ENCODE measurements at places on chromosomes 6 and 20.

DNA sequence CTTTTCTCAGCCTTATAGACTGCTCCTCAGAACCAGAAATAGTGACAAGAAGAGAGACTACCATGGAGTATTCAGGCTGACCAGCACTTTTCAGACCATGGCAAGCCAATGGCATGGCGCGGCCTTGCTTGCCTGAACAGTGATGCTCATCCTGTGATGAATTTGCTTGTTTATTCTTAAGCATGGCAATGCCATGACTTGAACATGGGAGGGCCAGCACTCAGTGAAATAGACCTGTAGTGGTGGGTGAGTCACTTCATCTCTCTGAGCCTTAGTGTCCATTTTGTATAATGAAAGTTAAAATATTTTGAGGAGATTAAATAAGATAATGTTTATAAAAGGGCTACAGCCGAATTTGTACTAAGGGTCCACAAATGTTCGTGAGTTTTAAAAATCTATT lies 79.1 kb downstream of the LRRC1 start:
- no peak for DNase-seq

GRCh38 chr6:35382015-35382414 lies 39.7 kb downstream of the PPARD start:
- DNase-seq = no peak

DNA sequence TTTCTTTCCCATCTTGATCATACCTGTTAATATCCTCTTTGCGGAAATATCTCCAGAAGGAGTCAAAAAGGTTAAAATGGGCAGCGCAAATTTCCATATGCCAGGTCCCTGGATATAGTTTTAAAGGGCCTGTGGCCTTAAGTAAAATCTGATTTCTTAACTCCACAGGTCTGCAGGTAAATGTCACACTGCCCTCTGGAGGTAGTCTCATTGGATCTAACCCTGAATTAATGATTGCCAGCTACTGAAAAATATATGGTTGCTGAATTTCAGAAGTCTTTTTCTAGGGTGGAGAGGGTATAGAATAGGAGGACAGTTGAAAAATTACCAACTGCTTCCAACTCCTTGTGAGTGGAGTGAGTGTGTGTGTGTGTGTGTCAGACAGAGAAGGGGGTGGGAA lies 8.5 kb downstream of the MOXD1 start:
- no peak for DNase-seq

- no peak for DNase-seq
Measured at GRCh38 chr20:58651946-58652605, 993 bp downstream of the STX16 start.

GRCh38 chr6:38988736-38989449 lies 59.7 kb upstream of the GLP1R start:
- no peak for DNase-seq

DNA sequence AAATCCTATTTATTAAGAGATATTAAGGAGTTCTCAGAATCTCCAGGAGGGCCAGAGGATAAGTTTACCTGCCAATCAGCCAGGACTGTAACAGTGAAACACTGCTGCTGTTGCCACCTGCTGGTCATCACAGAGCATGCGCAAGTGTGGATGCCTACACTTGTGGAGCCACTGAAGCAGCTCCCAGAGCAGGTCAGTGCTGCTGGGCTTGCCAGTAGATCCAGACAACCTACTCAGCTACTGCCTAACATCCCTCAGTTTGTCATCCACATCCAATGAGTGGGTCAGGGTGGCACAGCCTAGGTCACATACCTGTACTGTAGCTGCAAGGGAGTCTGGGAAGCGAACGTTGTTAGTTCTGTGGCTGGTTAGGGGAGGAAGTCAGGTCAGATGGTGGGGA lies 18.3 kb upstream of the NHSL1 start:
- DNase-seq = no peak

- DNase-seq = no peak
Measured at GRCh38 chr20:54382419-54382818, 93.0 kb upstream of the DOK5 start.

- no peak for DNase-seq
Measured at GRCh38 chr20:33551778-33552177, 61.9 kb downstream of the CBFA2T2 start.

GRCh38 chr6:28115799-28116198 lies 8.6 kb upstream of the ZSCAN16 start:
- no peak for DNase-seq

DNA sequence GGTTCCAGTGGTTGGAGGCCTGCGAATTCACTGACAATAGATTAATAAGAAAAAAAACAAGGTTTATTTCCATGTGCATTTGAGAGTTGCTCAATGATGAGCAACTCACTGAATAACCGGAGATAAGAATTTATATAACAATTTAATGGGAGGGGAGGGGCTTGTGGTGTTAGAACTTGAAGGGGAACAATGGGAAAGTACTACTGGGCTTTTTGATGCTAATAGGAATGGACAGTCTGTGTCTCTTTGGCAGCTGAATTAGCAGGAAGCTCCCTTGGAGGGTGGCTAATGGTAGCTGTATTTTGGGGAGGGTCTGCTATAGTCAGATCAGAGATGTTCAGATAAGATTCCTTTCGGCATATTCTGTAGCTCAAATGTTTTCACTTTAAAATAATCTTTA lies 62.4 kb upstream of the GMDS start:
- DNase-seq = no peak

- no peak for DNase-seq
Measured at GRCh38 chr6:100913400-100914276, 32.5 kb upstream of the ASCC3 start.

DNA sequence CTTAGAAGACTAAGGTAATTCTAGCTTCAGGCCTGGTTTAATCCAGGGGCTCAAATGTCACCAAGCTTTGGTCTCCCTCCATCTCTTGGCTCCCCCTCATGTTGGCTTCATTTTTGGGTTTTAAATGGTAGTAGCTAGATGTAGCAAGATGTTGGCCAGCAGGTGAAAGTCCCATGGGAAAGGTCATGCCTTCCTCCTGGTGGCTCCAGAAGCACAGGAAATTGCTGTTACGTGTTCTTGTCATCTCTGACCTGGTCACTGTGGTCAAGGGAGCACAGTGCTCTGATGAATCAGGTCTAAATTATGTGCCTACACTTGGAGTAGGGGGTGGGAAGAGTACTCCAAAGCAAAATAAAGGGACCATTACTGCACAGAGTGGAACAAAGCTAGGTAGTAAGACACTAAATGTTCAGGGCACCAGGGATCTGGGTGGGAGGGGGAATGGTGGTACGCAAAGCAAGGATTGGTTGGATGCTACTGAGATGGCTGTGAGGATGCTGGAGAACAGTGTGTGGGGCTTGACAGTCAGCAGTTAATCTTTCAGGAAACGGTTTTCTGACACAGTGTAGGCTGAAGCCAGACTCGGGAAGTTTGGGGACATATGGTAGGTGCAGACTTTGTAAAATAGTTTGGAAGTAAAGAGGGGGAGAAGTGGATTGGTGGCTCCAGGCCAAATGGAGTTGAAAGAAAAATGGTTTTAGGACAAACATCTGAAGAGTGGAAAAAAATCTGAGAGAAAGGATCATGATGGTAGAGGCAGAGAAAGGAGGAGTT lies 30.1 kb downstream of the CDS2 start:
- DNase-seq = no peak

GRCh38 chr6:170140129-170140528 lies 150.7 kb downstream of the DLL1 start:
- DNase-seq = no peak

- DNase-seq = no peak
Measured at GRCh38 chr6:146224449-146224848, 195.6 kb downstream of the GRM1 start.

GRCh38 chr6:169233181-169233580 lies 20.5 kb downstream of the THBS2 start:
- no peak for DNase-seq

DNA sequence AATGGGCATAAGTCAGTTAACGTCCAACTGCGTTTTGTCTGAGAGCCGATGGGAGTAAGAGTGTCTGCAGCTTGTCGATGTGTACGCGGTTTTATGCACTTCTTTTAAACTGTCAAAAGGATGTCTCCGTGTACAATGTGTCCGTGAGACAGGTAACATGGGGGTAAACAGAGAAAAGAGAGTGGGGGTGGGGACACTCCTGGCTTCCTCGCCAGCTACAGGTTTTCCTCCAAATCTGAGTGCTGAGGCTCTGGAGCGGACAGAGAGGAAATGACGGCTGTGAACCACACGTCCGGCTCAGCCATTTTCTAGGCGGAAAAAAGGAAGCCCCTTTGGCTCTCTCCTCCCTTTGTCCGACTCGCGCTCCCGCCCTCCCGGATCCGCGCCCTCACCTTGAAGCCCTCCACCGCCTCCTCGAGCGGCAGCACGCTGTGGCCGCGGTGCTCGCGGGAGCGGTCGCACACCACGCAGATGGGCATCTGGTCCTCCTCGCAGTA lies 916 bp downstream of the TRIM27 start:
- DNase-seq = no peak

GRCh38 chr6:105136431-105137350 lies 43.1 kb downstream of the POPDC3 start:
- peak; percentile 40 for DNase-seq

- no peak for DNase-seq
Measured at GRCh38 chr6:37868447-37868825, 48.9 kb downstream of the ZFAND3 start.

DNA sequence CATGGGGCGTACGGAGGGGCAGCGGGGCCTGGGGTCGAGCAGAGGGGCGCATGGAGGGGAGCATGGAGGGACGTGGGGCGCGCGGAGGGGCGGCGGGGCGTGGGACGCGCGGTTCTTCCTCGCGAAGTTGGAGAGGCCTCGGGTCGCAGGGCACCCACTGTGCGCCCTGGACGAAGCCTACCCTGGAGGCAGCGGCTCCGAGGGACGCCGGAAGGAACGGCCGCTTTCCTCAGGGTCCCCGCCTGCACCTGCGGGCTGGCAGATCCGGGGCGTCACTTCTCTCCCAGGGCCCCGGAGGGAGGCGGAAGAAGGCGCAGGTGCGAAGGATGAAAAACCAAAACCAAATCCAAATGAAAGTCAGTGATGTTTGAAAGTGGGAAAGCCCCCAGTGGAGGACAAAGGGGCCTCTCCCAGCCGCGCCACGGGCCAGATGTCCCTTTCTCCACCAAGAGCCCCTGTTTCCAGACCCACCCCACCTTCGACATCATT lies 142.1 kb upstream of the PDE10A start:
- DNase-seq = no peak

GRCh38 chr6:82419132-82419581 lies 55.5 kb downstream of the TPBG start:
- DNase-seq = no peak

DNA sequence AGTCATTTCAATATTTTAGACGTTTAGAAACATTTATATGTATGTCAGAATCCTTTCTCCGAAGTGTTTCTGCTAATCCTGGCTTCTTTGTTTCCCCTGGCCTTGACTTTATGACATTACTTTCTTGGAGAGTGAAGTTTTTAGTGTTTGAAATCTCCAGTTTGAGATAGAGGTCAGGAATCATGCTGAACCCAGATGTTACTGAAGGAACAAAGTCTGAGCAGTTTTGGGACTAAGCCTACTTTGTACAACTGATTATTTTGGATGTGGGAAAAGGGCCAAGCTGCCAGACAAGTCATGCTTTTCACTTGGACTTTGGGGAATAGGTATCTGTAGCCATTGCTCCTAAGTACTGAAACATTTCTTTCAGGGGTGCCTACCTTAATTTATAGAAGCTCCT lies 2.3 kb downstream of the RNF144B start:
- no peak for DNase-seq

- DNase-seq = no peak
Measured at GRCh38 chr20:39829256-39829655, 859.8 kb downstream of the MAFB start.

DNA sequence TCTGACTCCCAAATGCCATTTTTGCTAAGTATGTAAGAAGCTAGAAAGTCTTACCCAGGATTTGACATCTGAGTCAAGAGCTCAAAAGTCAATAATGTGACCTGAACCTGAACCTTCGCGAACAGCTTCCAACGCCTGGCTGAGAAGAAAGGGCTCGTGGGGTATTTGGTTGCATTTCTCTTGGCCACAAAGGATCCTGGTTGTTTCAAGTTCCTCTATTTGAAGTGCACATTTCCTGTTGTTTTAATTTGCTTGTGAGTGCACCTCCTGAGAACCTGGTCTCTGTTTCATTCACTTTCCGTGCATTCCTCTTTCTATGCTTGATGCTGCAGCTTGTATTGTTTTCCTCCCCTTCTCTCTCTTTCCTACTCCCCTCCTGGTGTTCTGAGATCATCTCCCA lies 212.5 kb downstream of the FOXA2 start:
- DNase-seq = peak; percentile 59

DNA sequence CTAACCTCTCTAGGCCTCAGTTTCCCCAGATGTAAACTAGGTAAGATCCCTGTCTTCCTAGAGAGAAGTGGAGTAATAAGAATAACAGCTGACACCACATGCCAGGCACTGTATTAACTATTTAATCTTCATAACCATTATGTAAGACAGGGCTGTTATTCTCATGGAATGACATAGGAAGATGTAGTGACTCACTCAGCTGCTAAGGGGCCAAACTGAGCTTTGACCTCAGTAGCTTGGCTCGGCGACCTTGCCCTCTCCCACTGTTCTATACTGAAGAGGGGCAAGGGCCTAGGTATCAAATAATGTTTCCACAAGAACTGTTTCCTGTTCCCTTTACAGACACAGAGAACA lies 2.9 kb upstream of the MDGA1 start:
- DNase-seq = no peak

GRCh38 chr6:66558189-66558588 lies 851.2 kb upstream of the EYS start:
- no peak for DNase-seq

DNA sequence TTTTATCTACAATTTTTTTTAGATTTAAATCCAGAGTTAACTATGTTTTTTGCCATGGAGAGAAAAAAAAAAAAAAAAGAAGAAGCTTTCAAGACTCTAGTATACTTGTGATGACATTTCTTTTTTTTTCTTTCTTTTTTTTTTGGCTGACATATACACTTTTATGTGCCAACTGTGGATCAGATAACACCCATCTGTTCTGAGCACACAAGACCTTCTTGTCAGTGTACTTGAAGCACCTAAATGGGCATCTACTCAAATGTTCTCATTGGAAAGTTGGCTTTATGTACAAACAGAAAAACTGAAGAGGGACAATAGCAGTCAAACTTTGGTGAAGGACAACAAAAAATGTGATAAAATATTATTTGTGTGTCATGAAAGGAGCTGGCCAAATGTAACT lies 904.5 kb downstream of the GRIK2 start:
- DNase-seq = no peak

DNA sequence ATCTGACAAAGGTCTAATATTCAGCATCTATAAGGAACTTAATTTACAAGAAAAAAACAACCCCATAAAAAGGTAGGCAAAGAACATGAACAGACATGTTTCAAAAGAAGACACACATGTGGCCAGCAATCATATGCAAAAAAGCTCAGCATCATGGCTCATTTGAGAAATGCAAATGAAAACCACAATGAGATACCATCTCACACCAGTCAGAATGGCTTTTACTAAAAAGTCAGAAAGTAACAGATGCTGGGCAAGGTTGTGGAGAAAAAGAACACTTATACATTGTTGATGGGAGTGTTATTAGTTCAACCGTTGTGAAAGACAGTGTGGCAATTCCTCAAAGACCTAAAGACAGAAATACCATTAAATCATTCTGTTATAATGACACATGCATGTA lies 289.9 kb upstream of the MMS22L start:
- DNase-seq = no peak

- DNase-seq = no peak
Measured at GRCh38 chr6:11692451-11693376, 85.9 kb downstream of the ADTRP start.

- DNase-seq = no peak
Measured at GRCh38 chr20:63177134-63177784, 38.7 kb downstream of the YTHDF1 start.

- DNase-seq = no peak
Measured at GRCh38 chr20:44198872-44199271, 11.7 kb downstream of the OSER1 start.
